ENCODE measurements at places on chromosomes 6 and 20.

DNA sequence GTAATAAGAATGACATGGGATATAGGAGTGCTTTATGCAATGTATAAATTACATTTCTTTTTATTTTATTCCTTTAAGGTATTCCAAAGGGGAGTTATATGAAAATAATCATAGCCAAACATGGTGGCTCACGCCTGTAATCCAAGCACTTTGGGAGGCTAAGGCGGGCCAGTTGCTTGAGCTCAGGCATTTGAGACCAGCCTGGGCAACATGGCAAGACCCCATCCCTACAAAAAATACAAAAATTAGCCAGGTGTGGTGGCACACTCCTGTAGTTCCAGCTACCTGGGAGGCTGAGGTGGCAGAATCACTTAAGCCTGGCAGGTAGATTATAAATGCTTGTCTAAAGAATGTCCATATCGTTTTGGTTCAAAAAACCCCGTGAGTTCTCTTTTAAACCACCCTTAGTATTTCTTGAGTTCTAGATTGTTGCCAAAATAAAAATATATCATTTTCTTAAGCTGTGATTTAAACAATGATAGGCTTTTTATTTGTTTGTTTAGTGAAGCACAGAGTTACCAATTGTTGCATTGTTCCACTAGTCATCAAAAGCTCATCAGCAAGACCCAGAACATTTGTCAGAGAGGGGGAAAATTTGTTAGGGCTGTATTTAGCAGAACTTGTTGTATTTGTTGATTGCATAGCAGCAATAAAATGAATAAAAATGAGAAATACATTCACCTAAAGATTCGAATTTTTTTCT, 146.2 kb downstream of the KHDC1L start:
- peak; percentile 23 for ATAC-seq

DNA sequence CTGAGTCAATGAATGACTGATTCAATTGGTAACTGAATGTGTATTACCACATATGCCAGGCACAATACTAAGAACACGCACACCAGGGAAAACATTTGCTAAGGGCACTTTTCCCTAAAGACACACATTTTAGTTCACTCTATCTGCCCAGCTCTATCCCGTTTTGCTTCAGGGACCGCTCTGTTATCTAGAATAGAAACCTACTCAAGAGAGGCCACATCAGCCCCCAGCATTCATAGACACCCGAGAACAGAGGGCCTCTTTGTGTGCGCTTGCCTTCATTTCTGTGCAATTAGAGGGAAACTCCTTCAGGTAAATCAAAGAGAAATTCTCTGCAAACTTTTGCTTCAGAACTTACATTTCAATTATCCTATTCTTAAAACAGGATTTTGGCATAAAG, 50.3 kb downstream of the DZANK1 start:
- ATAC-seq = no peak

DNA sequence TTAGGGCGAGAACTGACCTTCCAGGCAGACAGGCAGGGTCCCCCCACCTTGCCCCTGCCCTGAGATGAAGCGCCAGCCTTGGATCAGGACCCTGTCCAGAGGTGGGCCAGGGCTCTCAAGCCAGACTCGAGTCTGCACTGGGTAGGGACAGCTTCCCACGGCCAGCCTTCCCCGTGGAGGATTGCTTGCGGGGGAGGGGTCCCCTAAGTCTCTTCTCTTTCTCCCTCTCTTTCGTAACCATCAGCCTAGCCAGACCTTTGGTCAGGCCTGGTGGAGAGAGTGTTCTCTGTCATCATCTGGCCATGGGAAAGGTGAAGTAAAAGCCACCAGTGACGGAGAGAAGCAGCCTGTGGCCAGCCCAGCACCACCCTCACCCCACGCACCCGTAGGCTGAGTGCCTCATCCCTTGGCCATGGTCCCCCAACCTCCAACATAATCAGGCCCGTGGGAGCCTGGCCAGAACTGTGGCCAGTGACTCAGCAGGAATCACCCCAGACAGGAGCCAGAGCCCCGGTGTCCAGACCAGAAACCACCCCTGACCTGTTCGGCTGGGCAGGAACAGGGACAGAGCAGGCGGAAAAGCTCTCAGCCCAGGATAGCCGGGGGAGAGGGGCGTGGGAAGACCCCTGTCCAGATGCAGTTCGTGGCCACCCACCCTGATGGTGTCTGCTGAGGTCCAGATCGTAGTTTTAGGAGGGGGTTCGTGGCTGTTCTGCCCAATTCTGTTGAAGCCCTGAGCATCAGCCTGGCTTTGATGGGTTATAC, 47.1 kb downstream of the SNAI1 start:
- ATAC-seq = peak; percentile 60

GRCh38 chr6:53984163-53984562, 127.1 kb upstream of the MLIP start:
- ATAC-seq = peak; percentile 67

DNA sequence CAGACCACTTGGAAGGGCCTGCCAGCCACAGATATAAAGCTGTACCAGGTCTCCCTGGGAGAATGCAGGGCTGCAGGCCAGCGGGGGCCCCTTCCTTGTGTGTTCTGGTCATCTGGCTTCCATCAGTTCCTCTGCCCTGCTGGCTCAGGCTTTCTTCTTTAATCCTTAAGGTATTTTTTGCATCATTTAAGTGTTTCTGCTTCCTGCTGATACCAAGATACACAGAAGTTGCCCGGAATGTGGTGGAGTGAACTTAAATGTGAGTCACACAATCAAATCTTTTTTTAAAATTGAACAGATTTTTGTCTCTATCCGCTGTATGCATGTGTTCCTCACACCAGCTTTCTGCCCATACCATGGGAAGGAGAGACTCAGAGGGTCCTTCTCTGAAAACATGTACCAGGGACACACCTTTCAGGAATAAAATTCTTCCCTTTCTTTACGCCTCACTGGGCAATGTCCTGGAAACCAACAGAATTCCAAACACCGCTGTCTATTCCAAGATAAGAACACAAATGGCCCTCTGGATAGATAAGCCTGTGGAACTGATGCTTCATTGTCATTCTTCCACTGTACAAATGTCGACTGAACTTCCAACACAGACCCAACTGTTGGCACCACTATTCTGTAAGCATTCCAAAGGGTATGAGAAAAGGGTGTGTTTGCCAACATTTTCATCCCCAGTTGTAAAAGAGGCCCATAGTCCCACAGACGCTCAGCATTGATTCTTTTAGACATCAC, 206.2 kb upstream of the MYLIP start:
- peak; percentile 43 for ATAC-seq

GRCh38 chr6:46983007-46983411, 59.1 kb downstream of the ADGRF1 start:
- ATAC-seq = no peak

DNA sequence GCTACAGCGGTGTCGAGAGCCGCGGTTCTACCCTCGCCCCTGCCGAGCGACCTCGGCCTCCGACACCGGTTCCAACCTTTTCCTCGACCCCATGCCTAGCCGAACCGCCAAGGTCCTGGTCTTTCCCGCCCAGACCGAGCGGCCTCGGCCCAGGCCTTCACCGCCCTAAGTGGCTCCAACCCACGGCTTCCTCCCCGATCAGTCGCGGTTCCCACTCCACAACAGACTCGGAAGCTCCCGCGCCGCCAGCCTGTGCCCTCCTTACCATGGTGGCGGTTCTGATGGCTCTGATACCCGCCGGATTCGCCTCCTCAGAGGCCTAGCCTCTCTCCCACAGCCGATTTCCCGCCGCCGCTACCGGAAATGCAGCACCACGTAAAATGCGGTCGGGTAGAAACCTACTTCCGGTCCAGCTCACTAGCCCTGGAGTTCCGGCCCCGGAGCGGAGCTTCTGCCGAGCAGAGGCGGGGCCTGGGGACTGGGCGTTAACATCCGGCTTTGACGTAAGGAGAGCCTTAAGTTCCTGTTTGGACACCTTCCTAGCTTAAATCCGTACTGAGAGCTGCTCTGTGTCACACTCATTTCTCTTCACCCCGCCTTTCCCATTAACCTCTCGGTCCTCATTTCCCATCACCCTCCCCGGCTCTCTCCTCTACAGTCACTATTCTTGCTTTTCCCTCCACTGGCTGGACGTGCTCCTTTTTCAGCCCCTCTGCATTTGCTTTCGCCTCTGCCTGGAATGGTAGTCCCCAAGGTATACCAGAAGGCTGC, at the start of gene SNRPB:
SNRPB (minus strand) TSS at position 367 of the 771 bp plus-strand sequence; CDS start at position 268, 99 bp downstream.
- ATAC-seq = peak; percentile 94

DNA sequence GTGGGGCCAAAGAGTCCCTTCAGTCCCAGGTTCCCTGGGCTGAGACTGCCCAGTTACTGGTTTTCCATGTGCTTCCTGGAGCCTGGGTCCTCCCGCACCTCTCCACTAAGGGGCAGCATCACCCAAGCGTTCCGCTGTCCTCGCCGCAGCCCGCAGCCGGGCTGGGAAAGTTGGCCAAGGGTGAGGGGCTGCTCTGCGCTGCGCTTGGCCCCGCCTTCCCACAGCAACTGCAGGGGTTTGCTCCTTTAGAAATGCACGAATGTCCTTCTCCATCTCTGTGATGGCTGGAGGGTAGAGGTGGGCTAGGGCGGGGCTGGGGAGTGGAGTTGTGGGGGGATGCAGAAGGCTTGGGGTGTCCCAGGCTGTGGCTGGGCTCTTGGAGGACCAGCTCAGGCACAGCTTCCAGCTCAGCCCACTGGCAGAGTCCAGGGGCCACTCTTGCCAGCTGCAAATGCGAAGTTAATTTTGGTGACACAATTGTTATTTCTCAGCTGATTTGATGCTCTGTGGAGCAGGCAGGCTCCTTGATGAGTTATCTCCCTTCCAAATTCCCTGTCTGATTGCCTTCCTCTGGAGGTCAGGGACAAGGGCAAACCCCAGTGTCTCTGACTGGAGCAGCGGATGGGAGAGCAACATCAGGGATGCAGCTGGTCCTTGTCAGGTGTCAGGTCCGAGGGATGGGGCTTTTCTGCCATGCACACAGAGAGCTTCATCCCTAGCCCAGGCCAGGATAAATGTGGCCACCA, 63.2 kb downstream of the NOL4L start:
- peak; percentile 88 for ATAC-seq

DNA sequence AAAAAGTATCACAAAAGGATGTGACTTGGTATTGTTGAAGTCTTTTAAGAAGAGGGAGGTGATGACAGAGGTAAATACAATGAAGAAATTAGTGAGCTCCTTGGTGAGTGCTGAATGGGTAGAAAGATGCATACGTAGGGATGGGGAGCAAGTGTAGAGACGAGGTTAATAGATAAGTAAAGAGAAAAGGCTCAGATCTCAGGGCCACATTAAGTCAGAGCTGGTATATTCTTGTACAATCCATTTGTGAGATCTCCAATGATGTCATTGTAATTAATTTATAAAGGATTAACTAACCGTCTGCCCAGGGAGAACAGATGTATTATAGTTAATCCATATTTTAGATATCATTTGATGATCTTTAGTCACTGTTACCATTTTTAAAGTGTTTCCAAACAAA, 43.4 kb downstream of the SMPDL3A start:
- no peak for ATAC-seq

GRCh38 chr20:33068251-33068939, 11.0 kb upstream of the BPIFB4 start:
- no peak for ATAC-seq

DNA sequence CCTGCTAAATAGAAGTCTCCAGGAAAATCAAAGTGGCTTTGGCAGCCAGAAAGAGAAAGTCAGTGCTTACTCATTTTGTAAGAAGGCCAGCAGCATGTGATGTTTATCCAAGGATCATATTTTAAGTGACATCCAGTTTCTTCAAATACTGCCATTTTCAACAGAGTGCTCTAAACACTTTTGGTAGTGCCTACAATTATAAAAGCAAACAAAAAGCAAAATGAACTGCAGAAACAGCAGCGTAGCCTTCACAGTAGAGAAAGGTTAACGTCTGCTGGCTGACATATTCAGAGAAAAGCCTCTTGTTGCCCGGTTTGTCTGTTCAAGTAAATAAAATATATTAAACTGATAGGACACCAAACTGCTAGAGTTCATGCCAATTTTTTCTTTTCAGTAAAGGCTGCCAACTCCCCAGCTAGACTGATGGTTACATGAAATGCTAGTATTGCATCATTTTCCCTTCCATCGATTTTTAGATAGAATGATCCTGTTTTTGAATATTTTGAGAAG, 705.7 kb upstream of the SLC35B3 start:
- ATAC-seq = no peak

DNA sequence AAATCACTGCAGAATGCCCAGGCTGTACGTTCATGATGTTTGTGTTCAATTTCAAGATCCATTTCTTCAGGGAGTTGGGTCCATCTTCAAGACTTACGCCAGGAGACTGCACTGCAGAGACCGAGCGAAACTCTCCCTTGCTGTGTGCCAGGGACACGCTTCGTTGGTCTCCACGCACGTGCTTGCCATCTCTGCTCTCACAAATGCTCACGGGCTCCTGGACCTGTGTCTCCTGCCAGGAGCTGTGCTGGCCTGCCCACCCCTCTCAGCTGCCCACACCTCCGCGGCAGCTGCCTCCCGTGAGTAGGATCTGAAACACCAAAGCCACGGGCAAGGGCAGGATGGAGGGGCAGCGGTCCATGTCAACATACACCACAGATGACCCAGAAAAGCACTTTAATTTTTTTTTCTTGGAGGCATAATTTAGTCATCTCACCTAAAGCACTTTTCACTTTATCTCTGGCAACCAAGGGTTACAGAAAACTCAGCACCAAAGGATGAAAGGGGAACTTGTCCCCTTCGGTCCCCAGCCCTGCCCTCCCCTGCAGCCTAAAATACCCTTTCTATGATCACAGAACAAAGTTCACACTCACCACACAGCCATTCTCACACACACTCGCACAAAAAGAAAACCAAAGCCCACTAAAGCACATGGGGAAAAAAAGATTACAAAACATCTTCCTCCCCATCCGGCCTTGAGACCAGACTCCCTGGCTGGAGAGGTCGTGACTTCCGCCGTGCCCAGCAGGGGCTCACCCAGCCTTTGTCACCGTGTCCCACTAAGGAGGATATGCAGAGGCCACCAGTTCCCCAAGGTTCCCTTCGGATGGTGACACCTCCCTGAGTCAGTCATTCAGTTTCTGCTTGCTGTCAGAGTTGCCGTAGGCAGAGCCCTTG, 137.9 kb downstream of the AGPAT4 start:
- ATAC-seq = no peak

Measured in SK-N-SH treated with all-trans-retinoic acid at 6 μM for 48 hours (cell line).